ENCODE measurements at places on chromosomes 3 and 15.

- peak; percentile 35 for DNase-seq
Measured at GRCh38 chr15:88894348-88894818, 961 bp downstream of the HAPLN3 start.

DNA sequence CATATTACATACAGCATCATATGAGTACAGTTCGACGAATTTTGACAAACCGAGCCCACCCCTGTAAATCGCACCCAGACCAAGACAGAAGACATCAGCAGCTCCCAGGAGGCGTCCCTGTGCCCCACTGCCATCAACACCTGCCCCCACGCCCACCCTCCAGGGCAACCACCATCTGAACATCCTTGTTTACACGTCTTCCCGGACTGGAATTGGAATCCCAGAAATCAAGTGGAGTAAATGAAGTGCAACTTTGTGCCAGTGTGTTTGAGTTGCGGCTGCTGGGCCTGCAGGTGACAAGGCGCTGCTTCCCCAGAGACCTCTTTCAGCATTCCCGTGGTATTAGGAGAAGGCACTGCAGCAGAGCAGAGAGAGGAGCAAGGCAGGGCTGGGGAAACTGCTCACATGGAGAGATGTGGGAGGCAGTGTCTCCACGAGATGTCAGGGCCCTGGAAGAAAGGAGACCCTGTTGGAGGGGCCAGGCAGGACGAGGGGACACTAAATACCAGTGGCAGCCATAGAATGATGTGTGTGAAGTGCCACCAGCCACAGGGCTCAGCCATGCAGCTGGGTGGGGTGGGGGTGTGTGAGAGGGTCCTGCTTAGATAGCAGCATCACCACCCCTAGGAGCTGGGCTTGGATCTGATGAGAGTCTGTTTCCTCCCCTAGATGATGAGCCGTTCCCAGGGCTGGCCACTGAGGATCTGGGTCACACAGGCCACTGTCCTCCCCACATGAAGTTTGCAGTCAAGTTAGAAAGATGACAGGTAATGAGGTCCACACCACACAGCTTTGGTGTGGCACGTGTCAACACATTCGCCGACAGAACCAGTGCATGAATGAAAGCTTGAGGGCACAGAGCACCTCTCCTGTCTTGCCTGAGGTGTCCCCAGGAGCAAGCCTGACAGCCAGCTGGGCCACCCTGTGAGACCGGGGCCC lies 33.4 kb upstream of the PCSK6 start:
- DNase-seq = no peak

DNA sequence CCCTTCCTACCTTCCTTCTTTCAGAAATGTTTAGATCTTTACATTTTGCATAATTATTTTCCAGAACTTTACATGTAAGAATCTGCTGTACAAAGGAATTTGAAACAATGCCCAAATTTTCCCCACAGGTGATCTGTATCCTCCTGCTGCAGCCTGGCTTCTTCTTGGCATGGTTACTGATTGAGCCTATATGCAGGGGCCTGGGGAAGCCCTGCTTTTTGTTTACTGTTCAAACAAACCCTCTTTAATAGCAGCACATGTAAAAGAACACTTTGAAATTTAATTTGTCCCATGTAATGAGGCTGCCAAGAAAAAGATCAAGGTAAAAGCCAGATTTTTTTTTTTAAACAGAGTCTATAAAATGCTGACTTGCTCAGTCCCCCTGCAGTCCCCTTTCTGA lies 432.2 kb downstream of the TUSC7 start:
- DNase-seq = no peak

DNA sequence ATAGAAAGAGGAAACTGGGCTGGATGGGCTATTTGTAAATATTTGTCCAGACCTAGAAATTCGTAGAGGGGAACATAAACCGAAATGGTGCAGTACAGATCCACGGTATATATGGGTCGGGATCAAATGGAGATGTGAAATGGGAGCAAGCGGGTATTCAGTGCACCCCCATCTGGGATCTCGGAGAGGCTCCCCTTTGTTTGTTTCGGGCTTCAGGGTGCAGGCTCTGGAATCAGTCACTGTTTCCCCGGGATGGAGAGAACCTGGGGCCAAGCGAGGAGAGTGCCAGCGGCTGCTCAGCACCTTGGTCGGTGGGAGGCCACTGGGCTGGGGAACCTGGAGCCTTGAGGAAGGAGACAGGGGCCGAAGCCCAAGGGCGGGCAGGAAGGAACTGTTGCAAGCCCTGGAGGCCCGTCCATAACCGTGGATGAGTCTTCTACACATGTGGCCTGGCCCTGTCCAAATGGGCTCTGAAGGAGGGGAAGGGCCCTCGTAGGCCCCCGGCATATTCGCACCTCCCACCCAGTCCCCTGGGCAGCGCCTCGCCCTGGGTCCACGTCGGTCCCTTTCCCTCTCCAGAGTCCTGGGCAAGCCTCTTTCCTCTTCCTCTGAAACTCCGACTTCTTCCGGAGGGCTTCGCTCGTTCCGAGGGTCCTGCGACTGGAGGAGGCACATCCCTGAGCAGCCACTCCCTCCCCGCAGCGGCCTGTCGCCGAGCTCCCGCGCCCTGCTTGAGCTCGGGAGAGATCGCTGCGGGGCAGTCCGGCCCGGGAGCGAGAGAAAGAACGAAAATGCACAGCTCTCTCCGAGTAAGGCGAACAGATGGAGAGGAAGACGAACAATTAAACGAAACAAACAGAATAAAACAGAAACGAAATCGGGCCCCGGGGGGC lies 3.0 kb downstream of the ISL2 start:
- peak; percentile 73 for DNase-seq

GRCh38 chr3:189270248-189270832 lies 98.6 kb downstream of the TPRG1 start:
- no peak for DNase-seq

DNA sequence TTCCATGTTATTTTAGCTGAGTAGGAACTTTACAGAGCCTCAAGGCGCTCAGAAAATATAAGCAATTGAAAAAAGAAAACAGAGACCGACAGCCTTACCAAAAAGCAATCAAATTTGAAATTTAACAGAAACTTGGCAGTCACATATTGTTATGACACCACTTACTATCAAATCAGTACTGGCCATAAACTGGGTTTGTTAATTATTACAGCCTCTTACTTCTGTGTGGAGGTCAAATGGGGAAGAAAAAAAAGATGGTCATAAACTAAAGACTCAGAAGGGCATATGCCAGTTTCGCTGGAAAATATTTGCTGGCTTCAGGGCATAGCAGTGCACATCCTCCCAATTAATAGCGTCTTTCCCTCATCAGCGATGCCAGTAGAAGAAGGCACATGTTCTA lies 45.5 kb upstream of the SUCLG2 start:
- DNase-seq = no peak

DNA sequence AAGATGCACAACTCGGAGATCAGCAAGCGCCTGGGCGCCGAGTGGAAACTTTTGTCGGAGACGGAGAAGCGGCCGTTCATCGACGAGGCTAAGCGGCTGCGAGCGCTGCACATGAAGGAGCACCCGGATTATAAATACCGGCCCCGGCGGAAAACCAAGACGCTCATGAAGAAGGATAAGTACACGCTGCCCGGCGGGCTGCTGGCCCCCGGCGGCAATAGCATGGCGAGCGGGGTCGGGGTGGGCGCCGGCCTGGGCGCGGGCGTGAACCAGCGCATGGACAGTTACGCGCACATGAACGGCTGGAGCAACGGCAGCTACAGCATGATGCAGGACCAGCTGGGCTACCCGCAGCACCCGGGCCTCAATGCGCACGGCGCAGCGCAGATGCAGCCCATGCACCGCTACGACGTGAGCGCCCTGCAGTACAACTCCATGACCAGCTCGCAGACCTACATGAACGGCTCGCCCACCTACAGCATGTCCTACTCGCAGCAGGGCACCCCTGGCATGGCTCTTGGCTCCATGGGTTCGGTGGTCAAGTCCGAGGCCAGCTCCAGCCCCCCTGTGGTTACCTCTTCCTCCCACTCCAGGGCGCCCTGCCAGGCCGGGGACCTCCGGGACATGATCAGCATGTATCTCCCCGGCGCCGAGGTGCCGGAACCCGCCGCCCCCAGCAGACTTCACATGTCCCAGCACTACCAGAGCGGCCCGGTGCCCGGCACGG lies 991 bp downstream of the SOX2 start:
- no peak for DNase-seq

GRCh38 chr15:89129123-89129815 lies 41.0 kb downstream of the ABHD2 start:
- DNase-seq = no peak

DNA sequence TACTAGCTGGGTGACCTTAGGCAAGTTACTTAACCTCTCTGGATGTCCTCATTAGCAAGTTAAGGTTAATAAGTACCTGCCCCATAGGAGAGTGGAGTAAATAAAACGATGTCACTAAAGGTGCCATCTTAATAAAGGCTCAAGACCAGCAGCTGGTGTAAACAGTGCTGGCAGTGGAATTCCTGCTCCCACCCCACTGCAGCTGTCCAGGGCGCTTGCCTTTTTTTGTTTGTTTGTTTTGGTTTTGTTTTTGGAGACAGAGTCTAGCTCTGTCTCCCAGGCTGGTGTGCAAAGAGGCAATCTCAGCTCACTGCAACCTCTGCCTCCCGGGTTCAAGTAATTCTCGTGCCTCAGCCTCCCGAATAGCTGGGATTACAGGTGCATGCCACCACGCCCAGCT lies 28.9 kb downstream of the IDH3A start:
- no peak for DNase-seq

- no peak for DNase-seq
Measured at GRCh38 chr15:51117270-51117669, 22.6 kb upstream of the TNFAIP8L3 start.

- DNase-seq = no peak
Measured at GRCh38 chr3:66405701-66406091, 95.1 kb downstream of the LRIG1 start.

All from suppressor macrophage (primary cell).